ENCODE measurements at places on chromosomes 3 and 15.

- DNase-seq: no peak
Observed at GRCh38 chr15:79310612-79310984, 314 bp upstream of the TMED3 start.

- no peak for DNase-seq
Observed at GRCh38 chr15:65801229-65801805, 9.2 kb upstream of the DENND4A start.

- DNase-seq: no peak
Observed at GRCh38 chr3:46664971-46665762, 28.3 kb downstream of the ALS2CL start.

- DNase-seq: no peak
Observed at GRCh38 chr15:98842192-98842972, 165.2 kb downstream of the PGPEP1L start.

- no peak for DNase-seq
Observed at GRCh38 chr3:127549826-127550467, 40.6 kb downstream of the TPRA1 start.

DNA sequence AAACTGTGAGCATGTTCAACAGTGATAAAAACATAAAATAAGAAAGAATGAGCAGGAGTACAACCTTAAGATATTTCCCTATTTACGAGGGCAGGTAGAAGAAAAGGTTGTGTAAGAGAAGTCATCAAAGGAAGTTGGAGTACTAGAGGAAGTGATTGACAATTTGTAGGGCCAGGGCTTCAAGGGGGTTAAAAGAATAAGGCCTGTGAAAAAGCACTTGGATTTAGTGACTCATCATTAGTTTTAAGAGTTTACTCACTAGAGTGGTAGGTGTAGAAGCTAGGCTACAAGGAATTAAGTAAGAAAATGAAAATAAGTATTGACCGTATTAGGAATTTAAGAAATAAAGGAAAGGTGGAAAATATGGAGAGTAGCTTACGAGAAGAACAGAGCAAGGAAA, 23.6 kb downstream of the KCNMB3 start:
- peak; percentile 77 for DNase-seq

DNA sequence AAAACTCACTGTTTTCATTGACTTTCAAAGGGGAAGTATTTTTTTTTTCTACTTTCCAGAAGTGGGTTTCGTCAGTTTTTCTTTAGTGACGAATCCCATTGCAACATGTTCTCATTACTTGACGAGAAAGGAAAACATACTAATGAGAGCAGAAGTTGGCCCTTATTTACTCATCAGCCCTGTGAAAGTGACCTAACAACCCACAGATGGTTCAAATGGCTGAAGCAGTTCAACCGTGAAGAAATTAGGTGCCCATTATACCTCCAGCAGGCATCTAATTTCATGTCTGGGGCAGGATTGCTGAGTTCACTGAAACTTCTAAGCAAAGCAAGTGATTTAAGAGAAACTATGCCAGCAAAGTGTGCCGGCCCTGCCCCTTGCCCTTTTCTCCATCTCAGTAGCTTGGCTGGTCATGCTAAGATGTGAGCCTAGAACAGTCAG, 9.0 kb downstream of the AQP9 start:
- DNase-seq: no peak

DNA sequence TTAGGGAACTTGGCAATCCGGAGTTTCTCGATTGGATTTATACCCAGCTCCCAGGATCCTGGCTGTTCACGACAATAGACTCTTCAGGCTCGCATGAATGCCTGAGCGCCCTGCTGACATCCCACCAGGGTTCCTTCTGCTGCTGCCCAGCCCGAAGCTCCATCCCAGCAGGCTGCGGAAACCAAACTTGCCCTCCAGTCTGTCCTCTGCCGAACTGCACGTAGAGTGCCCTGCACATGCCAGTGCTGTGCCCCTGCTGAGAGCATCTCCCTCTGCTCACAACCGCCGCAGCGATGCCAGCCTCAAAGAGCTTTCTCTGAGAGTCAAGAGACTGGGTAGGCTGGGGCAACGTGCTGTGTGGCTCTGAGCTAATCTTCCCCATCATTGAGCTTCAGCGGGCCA, 6.9 kb downstream of the ADAMTS7 start:
- DNase-seq: no peak

DNA sequence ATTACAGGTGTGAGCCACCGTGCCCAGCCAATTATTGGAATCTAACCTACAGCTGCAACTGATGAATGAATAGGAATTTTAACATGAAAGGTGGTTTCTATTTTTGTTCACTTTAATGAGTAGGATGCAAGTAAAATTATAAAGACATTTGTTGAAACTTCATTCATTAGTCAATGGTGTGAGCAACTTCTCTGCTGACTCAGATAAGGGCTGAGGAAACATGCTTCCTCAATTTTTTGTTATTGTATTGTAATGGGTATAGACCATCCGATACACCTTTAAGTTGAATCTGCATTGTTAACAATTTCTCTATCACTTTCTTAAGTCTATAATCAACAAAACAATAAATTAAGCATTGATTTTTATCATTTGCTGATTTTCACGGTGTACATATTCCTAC, 127.8 kb downstream of the STAG1 start:
- no peak for DNase-seq

GRCh38 chr15:29699791-29700190, 122.5 kb downstream of the TJP1 start:
- DNase-seq: no peak

- no peak for DNase-seq
Observed at GRCh38 chr15:75098404-75098803, 75.0 kb downstream of the PPCDC start.

DNA sequence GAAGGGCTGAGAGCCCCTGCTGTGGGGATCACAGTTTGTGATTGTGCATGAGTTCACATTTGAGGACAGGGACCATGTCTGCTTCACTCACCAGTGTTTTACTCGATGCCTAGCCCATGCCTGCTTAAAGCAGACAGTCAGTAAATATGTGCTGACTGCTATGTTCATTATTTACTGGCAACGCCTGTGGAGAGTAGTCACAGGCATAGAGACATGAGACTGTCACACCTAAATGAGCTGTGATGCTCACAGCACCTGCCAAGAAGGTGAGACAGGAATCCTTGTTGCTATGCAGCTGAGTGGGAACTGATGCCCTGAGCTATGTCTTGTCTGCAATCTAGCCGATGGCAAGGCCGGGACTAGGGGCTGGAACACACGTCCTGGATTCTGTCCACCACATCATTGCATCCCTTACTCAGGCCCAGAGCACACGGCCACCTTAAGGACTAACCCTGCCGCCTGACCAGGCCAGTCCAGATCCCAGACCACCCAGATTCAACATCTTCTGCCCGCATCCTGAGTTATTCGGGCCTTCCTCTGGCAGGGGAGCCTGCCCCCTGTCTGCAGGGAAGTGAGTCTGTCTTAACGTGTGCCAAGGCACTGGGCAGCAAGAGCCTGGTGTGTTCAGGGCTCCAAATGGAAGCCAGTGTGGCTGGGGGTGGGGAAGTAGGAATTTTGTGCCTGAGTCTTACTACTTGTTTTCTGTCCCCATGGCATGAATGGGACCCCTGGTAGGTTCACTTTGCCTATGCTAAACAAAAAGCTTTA, 44.8 kb downstream of the FGD5 start:
- DNase-seq: no peak

- no peak for DNase-seq
Observed at GRCh38 chr3:77933926-77934325, 894.0 kb downstream of the ROBO2 start.

GRCh38 chr3:85041562-85042055, 82.8 kb downstream of the CADM2 start:
- DNase-seq: no peak

- DNase-seq: no peak
Observed at GRCh38 chr15:36175741-36176291, 403.6 kb upstream of the CDIN1 start.

DNA sequence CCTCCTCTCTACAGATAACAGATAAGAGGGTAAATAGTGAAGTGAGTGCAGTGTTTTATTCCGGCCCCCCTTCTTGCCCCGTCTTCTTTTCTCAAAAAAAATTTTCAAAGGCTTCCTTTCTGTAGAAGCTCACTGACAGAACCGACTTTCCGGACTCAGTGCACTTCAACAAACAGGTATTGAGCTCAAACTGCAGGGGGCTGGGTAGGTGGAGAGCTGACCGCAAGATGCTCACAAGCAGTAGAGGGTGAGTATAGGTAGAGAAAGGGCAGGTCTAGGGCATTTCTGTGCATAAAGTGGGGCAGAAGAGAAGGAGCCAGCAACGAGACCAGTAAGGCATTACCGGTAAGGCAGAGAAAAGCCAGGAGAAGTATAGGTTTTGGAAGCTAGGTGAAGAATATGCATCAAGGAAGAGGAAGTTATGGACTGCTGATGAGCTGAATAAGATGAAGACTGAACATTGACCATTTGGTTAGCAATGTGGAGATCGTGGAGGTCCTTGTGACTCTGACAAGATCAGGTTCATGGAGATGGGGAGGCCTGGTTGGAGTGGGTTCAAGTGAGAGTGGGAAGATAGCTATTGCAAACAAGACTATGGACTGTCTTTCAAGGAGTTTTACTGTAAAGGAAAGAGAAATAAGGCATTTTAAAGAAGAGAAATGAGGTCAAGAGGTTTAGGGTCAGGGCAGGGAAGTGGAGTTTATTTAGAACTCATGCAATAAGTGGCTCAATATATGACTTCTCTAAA, 97.4 kb downstream of the ST6GAL1 start:
- DNase-seq: no peak

DNA sequence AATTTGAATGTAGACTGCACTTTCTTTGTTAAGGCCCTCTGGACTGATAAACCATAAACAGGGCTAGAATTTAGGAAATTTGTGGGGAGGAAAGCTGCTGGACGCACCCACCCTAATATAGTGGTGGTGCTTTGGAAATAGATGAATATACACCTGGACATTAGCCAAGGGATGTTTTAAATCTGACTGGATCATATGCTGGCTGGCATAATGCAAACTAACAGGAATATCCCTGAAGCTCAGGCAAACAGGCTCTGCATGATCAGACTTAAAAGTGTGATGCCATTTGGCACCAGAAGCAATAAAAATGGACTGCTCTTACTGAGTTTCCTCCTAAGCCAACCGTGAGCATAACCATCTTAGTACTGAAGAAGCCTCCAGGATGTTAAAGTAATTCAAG, 465.8 kb upstream of the ROBO1 start:
- peak; percentile 7 for DNase-seq

DNA sequence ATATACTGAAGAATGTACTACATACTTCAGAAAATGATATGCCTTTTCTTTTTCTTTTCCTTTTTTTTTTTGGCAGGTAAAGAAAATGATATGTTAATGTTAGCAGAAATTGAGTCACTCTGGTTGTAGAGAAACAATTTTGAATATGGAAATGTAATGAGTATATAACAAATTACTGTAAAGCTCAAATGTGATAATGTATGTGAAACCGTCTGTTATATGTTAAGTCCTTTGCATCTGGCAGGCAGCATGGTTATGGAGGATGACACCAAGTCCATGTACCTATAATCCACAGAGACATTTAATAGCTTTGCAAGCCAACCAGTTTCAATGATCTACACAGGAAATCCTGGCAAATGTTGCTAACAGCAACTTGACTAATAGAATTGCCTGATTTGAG, 58.4 kb downstream of the HACD2 start:
- DNase-seq: no peak

DNA sequence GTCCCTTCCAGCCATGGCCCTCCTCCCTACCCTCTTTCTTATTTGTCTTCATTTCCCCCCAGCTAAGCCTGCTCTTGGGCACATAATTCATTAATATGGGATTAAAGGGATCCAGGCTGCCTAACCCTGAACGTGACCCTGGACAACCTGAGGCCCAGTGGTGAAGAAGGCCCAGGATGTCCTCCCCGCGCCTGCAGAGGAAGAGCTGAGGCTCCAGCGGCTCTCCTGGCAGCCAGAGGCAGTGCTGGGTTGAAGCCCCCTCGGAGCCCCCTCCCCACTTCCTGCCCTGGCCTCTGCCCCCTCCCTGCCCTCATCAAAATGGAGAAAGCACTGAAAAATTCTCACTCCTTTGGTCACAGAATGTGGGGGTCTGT, 96.5 kb upstream of the ATP2B2 start:
- no peak for DNase-seq

DNA sequence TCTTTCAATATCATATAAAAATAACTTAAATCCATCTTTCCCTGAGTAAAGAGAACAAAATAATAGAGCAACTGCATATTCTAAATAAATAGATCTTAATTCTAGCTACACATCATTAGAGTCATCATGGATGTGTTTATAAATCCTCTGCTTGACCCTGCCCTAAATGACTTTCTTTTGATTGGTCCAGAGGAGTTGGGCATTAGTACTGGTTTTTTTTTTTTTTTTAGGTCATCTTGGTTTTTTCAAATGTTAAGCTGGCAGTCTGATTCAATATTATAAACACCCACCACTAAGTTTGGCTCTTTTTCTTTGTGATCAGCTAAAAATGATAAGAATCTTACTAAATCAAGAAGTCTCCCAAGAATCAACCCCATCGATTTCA, 504.0 kb upstream of the CBLB start:
- no peak for DNase-seq

DNA sequence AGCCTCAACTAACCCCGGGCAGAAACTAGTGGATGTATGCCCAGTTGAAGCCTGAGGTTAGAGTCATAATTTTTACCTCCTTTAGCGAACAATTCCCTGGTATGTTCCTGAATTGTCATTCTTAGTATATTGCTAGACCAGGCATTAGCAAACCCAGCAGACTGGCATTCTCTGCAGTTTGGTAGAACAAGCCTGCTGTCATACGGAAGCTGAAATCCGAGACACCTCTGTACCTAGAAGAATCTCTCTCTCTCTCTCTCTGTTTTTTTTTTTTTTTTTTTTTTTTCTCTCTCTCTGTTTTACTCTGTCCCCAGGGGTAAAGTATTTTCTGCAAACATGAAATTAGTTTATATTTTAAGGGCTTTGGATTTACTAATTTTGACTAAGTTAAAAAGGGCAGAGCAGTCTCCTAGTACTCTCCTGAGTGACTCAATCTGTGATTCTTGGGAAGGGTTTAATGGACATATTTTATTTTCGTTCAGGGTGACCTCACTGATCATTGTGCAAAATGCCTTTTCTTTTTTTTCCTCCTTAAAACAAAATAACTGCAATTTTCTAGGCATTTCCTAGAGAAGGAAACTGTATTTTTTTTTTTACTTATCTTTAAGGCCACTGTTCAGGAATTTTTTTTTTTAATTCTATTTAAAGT, 133.6 kb upstream of the ICE2 start:
- no peak for DNase-seq

GRCh38 chr3:138450181-138450580, 15.8 kb downstream of the ESYT3 start:
- DNase-seq: no peak

GRCh38 chr15:74780523-74781430, 1.1 kb upstream of the CSK start:
- DNase-seq: no peak

- DNase-seq: no peak
Observed at GRCh38 chr3:174243171-174243570, 616.0 kb upstream of the NAALADL2 start.

GRCh38 chr3:41769106-41769505, 192.8 kb downstream of the ULK4 start:
- DNase-seq: no peak

GRCh38 chr3:179651687-179652446, 973 bp upstream of the USP13 start:
- no peak for DNase-seq

All from HT1080 (cell line).